MG63 (cell line): ENCODE measurements at places on chromosomes 13 and 19. TPM values are rescaled to one million over a fixed set of nuclear protein-coding genes. Genes with fewer than 3 reads are reported as not detected.

Gene POU4F1
- total RNA-seq, result not detected in 2 replicates

Gene TEKTIP1
- total RNA-seq, result not detected in 2 replicates

Gene ZNF600
- total RNA-seq, result 1.9 and 2.8 TPM in 2 replicates

- no peak for DNase-seq
Observed at GRCh38 chr19:7928334-7928706, 2.4 kb upstream of the CTXN1 start.

DNA sequence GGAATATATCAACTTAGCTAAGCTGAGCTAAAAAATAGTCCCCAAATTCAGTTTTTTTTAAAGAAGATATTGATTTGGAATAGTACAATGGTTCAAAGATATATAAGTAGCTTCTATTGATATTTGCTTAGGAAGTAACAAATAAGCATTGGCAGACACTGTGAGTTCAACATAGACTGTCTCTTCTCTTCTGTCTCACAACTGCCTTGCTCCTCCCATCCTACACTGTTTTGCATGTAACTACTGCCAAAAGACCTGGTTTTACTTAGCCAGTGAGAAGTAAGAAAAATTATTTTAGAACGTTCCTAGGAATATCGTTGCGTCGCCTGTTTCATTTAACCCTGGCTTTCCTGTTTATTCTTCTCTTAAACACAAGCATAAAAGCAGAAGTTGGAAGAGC lies 859.0 kb upstream of the SPRY2 start:
- DNase-seq, result no peak

DNA sequence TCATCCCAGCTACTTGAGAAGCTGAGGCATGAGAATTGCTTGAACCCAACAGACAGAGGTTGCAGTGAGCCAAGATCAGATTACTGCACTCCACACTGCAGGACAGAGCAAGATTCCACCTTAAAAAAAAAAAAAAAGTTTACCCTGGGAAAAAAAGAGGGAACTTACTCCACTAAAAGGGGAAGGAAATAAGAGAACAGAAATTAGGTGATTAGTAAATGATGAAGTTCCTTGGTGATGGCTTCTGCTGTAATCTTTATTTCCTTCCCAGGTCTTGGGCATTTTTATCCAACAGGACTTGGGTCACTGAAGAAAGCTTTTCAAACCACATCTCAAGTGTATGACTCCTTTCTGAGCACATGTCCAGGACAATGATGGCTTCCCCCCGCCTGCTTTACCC lies 9.3 kb downstream of the ZNF780A start:
- no peak for DNase-seq

DNA sequence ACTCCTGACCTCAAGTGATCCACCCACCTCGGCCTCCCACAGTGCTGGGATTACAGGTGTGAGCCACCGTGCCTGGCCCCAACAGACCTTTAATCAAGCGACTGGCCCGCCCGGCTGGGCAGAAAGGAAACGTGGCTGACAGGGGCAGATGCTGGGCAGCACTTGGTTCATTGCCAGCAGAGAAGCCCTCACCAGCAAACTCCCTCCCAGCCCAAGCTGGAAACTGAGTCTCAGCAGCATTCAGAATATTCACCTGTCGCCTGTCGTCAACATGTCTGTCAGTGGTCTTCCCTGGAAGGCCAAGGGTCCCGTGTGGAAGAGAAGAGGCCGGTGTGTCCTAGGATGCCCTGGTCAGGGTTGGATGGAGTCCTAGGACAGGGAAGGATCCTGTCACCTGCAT lies 245.0 kb downstream of the TEX29 start:
- no peak for DNase-seq

DNA sequence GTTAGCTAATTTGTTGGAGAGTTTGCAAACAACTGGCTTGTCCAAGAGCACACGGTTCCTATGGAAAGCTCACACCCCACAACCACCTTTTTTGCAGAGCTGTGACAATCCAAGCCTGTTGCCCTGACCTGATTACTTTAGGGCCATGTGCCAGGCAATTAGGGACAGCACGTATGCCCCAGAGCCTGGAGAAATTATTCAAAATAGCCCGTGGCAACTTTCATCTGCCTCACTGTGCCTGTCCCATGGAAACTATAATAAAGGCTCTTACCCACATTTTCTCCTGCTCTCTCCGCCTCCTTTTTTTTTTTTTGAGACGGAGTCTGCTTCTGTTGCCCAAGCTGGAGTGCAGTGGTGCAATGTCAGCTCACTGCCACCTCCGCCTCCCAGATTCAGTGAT lies 18.6 kb upstream of the FBN3 start:
- no peak for DNase-seq

DNA sequence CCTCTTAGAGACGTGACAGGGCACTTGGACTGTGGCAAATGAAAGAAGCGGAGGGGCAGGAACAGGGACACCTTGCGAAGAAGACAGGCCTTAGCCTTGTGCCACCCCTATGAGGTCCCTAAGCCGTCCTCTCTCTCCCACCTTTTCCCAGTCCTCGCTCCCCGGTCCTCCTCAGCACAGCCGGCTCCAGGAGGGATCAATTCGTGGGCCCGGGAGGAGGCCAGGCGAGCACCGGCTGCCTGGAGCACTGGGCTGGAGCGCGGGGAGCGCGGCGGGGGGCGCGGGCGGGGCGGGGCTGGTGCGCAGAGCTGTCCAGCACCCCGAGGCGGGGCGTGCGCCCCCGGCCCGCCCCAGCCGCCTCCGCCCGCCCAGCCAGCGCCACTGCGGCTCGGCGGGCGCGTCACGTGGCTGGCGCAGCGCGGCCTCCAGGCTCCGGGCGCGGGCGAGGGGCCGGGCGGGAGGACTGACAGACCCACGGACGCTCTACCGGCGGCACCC lies at the start of gene LRP3:
LRP3 (plus strand) TSS at position 466 of the 498 bp plus-strand sequence. CDS start 456 bp downstream, outside the sequence.
- peak; percentile 79 for DNase-seq

GRCh38 chr19:6610934-6611852 lies 20.2 kb upstream of the CD70 start:
- DNase-seq, result peak; percentile 66

DNA sequence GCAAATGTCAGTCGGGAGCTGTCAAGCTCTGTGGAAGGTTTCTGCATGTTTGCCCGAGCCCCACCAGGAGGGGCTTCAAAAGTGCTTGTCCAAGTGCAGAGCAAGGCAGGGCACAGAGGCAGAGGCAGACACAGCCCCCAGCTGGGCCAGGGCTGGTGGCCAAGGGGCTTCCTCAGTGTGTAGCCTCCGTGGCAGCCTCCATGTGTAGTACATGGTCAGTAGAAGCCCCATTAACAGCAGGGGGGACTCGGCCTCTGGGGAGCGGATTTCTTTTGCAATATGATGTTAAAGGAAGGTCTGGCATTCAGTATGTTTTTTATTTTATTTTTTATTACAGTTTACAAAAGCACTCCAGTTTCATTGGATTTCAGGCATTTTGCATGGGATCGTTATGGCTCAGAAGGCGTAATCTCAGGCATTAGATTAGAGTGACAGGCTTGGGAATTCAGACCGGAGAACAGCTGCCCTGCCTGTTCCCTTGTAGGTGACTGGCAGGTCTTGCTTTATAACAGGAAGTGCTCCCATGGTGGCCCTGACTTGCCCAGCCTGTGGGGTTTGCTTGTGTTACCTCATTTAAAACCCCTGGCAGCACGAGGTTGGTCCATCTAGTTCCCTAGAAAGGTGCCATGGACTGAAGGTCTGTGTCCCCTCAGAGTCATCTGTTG lies 129.2 kb downstream of the KDM4B start:
- DNase-seq, result no peak
